Stimulated activated naive CD4-positive, alpha-beta T cell treated with Interleukin-2 at 50 U/mL for 16 hours (primary cell): ENCODE measurements at places on chromosomes 7 and 10.

GRCh38 chr7:129271500-129272355 is 46.9 kb downstream of the AHCYL2 start:
- DNase-seq: peak; percentile 39

DNA sequence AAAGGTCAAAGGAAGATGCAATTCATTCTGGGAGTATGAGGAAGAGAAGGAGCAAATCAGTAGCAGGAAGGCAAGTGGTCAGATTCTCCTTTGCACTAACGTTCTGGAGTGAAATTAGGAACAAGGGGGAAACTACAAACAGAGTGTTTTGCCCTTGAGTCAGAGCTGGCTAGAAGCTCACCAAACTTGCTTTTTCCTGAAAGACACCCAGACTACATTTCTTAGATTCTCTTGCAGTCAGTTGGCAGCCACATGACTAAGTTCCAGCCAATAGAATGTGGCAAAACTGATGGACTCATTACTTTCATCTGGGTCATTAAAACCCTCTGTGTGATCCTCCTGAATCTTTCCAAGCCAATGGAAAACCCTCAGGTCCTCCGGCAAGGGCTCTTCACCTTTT is 18.6 kb upstream of the DLX5 start:
- DNase-seq: no peak

DNA sequence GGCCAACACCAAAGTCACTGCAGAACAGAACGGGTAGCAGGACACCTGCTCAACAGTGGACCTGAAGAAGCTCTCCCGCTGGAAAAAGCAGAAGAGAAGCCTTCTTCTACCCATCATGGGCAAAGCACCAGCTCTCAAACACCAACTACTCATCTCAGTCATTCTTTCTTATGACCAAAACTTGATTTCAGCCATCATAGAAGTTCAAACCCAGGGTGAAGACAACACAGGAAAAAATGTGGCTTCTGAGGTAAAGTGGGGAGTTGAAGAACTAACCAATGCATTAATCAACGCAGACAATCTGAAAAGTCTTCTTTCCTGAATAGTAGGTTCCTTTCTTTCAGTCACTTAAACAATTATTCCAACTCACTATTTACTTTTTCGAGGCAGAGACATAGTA is 83.3 kb downstream of the ELMO1 start:
- DNase-seq: no peak

- no peak for DNase-seq
Measured at GRCh38 chr10:79258894-79259293, 88.4 kb upstream of the PPIF start.

DNA sequence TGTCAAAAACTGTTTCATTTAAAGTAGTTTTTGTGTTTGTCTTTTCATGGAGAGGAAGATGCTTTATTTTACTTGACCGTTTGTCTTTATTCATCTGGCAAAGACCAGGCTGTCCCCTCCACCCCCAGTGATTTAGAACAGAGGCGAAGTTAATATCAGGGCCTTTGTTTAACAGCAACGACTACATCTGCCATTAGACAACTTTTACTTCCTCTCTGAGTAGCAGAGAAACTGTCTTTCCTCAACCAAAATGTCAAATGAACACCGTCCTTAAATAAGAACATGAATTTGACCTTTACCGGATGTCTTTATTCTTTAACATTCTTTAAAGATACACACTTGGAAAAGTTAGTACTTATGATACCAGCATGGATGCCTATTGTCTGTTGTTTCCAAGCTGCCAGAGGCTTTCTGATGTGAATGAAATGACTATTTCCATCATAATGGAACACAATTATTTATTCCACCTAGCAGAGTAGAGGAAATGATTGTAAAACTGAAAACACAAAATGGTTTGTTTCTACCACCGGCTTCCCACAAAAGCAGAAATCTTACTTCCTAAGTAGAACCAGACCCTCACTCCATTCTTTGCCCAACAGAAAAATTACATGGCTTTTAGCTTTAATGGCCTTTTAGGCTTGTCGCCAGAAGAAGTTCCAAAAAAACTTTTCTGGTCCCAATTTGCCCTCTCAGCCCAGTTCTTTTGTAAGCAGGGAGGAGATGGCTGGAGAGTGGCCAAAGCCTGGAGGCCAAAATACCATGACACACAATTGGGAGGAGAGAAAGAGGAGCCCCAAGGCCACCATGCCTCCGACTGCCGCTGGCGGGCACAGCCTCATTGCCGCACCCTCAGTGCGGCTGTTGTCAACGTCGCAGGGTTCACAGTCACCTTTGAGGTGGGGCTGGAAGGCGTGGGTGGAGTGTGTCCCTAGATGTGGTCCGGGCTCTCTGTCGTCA is 168.5 kb downstream of the TEX36 start:
- no peak for DNase-seq

GRCh38 chr10:70118196-70118595 is 14.4 kb downstream of the AIFM2 start:
- DNase-seq: no peak
